ENCODE measurements at places on chromosomes 4 and X. TPM values are rescaled to one million over a fixed set of nuclear protein-coding genes. Genes with fewer than 3 reads are reported as not detected.

Gene EPGN
- total RNA-seq, result 0.23 TPM

Gene JCHAIN
- not detected for total RNA-seq

Gene SHROOM2
- total RNA-seq, result not detected

Gene TCP11X2
- not detected for total RNA-seq

Gene TMPRSS11D
- not detected for total RNA-seq

Gene INTS6L
- total RNA-seq, result 30.1 TPM

Gene SEC24D
- total RNA-seq, result 33.1 TPM

Gene IL9R
- 24.2 TPM for total RNA-seq

Gene XAGE2
- not detected for total RNA-seq

Gene C4orf51
- not detected for total RNA-seq

Gene SLC26A1
- 0.17 TPM for total RNA-seq

Data from activated CD4-positive, alpha-beta T cell treated with anti-CD3 and anti-CD28 coated beads, Interleukin-2, amount 10 ng/mL, durations not matched to agents 7 days and 5 days (primary cell).